ENCODE measurements at places on chromosomes 4 and X.

- DNase-seq, result no peak
Observed at GRCh38 chr4:7723625-7724024, 216.0 kb downstream of the AFAP1 start.

DNA sequence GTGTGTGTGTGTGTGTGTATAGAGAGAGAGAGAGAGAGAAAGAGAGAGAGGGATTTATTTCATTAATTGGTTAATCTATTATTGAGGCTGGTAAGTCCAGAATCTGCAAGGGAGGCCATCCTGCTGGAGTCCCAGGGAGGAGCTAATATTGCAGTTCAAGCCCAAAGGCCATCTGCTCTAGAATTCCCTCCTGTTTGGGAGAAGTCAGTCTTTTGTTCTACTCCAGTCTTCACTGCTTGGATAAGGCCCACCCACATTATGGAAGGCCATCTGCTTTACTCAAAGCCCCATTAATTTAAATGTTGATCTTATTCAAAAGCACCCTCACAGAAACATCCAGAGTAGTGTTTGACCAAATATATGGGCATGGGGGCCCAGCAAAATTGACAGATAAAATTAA is 317.5 kb upstream of the RASGEF1B start:
- no peak for DNase-seq

GRCh38 chr4:101647710-101648034 is 142.9 kb upstream of the BANK1 start:
- no peak for DNase-seq

DNA sequence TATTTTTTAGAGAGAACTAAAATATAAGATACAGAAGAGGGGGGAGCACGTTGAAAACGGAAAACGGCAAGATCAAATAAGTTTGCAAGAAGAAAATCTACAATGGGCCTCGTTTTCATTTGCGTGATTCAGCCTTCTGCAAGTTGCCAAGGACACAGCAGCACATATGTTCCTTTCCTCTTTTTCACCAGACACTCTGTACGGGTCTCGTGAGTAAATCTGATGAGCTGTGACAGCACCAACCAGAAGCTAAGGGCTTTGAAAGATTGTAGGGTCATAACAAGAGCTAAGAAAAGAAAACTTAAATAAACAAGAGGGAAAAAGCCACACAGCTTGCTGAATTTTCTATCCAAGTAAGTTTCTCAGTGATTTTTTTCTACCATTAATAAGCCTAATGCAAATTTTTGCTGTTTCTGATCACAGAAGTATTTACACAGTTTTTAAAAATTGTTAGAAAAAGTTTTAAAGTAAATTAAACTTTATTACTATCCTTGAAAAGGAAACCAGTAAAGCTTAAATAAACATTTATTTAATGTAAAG is 63.4 kb downstream of the SCML2 start:
- DNase-seq, result no peak

DNA sequence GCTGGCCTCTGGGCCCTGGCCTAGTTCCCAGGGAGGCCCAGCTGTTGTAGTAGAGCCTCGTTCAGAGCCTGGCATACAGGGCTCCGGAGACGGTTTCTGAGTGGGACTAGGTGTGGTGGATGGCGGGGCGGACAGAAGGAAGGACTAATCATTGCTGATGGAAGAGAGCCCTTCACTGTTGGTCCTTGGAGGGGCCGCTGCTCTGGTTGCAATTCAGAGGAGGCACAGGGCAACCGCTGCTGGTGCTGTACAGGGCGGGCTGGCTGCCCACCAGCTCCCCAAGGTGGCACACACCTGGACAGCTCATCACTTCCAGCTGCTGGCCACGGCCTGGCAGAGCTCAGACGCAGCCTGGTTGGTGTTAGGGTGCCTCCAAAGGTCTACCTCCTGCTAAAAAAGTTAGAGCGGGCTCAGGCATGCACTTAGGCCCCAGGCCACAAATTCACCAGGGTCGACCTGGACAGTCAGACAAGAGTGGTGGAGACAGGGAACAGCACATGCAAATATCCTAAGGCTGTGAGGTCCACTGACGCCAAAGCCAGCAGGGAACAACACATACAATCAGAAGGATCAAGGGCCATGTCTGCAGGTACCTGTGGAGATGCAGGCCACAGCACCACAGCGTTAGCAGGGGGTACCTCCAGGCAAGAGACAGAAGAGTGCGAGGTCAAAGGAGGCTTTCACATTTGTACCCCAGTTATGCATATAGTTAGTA is 7.5 kb upstream of the RNF4 start:
- DNase-seq, result no peak

- DNase-seq, result no peak
Observed at GRCh38 chrX:102154218-102154860, 1.4 kb downstream of the BEX5 start.

DNA sequence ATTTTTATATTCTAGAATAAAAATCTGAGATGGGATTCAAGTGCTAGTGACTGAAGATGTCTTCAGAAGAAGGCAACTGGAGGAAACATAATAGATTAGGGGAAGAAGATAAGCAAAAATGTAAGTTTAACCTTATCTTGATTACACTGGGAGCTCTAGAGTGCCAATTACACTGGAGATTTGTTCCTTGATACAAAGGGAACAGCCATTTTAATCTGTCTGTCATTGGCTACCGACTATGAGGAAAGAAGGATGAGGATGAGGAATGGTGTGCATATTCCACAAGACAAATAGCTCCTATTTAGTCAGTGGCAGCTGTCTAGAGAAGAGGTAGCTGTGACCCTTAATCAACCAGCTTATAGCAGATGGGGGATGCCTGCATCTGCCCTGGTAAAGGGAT is 1034.5 kb upstream of the IGFBP7 start:
- no peak for DNase-seq

GRCh38 chr4:20266215-20267082 is 14.7 kb downstream of the SLIT2 start:
- no peak for DNase-seq

GRCh38 chr4:145283909-145284308 is 103.5 kb upstream of the OTUD4 start:
- no peak for DNase-seq

- no peak for DNase-seq
Observed at GRCh38 chrX:47621851-47622250, 2.2 kb upstream of the SYN1 start.

DNA sequence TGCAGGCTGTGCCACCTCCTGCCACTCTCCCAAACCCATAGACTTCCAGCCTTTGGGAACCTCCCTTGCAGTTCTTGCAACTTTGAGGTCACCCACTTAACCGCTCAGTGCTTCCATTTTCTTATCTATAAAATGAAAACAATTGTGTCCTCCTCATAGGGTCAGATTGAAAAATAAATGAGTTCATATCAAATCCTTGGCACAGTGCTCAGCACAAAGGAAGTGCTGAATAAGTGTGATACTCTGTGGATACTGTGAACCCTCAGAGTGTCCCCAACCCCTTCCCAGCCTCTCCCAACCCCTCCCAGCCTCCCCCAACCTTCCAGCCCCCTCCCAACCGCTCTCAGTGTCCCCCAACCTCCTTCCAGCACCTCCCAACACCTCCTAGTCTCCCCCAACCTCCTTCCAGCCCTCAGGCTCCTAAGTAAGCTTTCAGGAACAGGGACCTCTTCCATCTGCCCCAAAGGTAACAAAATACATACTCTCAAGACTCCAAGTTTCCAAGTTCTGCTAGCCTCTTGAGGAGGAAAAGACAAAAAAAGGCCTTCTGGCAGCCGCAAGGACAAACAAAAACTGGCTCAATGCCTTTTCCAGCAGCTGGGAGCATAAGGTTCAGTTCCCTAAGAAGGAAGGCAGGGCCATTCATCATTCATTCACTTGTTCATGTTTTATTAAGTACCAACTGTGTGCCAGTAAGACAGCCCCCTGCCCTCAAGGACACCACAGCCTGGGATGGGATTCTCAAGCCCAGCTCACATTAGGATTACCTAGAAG is 46.1 kb upstream of the LGI2 start:
- DNase-seq, result no peak

GRCh38 chrX:112826023-112826422 is 14.6 kb downstream of the AMOT start:
- no peak for DNase-seq

- DNase-seq, result no peak
Observed at GRCh38 chr4:143599827-143600226, 86.3 kb downstream of the SMARCA5 start.

DNA sequence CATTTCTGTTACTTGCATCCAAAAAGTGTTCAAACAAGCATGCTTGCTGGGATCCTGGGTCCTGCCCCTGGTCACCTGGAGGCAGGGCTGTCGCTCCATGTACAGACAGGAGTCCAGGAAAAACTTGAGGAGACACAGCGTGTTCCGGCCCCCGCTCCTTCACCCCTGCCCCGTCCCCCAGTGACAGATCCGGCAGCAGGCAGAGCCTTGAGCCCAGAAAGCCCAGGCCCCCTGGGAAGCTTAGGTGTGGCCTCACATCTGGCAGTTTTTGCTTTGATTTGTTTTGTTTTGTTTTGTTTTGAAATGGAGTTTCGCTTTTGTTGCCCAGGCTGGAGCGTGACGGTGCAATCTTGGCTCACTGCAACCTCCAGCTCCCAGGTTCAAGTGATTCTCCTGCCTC is 67.0 kb downstream of the TRMT44 start:
- no peak for DNase-seq

GRCh38 chr4:184097241-184097605 is 120.5 kb downstream of the ENPP6 start:
- DNase-seq, result no peak

GRCh38 chr4:37542706-37543105 is 143.5 kb downstream of the RELL1 start:
- no peak for DNase-seq

GRCh38 chr4:89491761-89492160 is 184.2 kb upstream of the GPRIN3 start:
- DNase-seq, result no peak

Measured in activated CD8-positive, alpha-beta memory T cell treated with anti-CD3 and anti-CD28 coated beads for 1 hour (primary cell).